Glomerular endothelial cell (primary cell): ENCODE measurements at places on chromosomes 16 and 17.

DNA sequence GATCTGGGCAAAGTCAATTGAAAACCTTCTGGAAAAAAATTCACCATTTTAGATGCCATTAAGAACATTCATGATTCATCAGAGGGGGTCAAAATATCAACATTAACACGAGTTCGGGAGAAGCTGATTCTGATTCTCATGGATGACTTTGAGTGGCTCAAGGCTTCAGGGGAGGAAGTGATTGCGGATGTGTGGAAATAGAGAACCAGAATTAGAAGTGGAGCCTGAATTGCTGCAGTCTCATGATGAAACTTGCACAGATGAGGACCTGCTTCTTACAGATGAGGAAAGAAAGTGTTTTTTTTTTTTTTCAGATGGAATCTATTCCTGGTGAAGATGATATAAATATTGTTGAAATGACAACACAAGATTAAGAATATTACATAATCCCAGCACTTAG, 12.9 kb downstream of the ITGAX start:
- DNase-seq, result no peak

DNA sequence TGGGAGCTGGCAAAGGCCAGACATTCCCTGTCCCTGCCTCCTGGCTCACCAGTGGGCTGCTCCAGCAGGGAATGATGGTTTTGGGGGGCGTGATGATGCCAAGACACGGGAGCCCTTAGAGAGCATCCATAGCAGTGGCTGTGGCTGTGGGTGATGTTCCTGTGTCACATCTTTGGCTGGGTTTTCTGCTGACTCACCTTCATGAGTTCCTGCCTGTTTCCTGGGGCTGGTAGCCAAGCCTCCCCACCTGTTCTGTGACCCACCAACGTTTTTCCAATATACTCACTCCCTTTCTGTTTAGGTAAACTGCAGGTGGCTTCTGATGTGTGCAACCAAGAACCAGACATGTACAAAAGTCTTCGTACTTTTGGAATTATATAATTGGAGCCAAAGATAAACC, 16.5 kb upstream of the NF1 start:
- no peak for DNase-seq

DNA sequence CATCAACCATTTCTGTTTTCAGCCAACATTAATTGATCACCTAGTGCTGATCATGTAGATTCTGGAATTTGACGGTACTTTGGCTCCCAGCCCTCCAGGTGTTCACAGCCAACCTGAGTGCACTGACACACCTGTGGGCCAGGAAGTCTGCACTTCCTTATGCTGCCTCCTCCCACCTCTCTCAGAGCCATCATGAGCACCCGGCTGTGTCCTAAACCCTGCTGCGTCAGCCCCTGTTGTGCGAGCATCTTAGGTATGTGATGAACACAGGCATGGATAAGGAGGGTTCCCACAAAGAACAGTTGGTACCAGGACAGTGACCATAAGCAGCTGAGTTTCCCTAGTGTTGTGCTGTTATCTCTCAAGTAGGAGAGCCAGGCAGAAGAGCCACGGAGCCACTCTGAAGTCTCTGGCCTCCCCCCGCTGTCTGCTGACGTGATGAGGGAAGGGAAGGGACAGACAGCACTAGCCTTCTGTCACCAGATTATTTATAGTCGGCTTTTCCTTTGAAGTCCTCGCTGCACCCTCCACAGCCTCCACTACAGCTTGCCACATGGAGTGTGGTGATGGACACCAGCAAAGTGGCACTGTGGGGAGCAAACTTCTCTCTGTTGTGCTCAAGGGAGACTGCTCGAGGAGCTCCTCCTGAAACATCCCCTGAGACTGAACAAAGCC, 162.8 kb upstream of the ANKFN1 start:
- no peak for DNase-seq

- no peak for DNase-seq
These were observed 5.2 kb upstream of the LIG3 start for GRCh38 chr17:34974794-34975785.

GRCh38 chr17:77143306-77143705, 2.5 kb downstream of the SEC14L1 start:
- DNase-seq, result no peak

- no peak for DNase-seq
These were observed 21.5 kb downstream of the GPR179 start for GRCh38 chr17:38322156-38322779.

GRCh38 chr17:18027280-18027679, 11.7 kb downstream of the ATPAF2 start:
- no peak for DNase-seq

DNA sequence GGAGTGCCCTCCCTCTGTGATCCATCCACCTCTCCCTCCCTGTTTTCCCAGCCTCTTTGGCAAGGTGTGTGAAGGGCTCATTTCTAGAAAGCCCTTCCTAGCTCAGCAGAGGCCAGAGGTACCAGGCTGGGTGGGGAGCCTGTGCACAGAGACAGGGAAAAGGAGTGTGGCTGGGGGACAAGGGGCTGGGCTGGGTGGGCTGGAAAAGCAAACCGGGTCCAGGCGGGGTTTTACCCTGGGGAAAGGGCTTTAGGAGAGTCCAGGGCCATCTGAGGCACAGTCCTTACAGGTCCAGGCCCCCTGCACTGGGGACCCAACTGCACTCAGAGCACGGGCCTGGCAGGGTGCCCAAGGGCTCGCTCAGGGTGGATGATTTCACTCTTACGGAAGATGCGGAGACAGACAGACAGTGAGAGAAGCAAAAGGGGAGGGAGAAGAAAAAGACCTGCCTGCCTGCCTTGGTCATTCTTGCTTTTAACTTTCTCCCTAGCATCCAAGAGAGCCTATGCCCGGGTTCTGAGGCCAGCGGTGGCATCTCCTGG, 7.0 kb downstream of the CRHR1 start:
- DNase-seq, result no peak

GRCh38 chr17:78168242-78168902, at the start of gene SYNGR2:
Gene SYNGR2 (plus strand): TSS chr17:78168581. CDS start chr17:78168617, 36 bp downstream.
- no peak for DNase-seq

DNA sequence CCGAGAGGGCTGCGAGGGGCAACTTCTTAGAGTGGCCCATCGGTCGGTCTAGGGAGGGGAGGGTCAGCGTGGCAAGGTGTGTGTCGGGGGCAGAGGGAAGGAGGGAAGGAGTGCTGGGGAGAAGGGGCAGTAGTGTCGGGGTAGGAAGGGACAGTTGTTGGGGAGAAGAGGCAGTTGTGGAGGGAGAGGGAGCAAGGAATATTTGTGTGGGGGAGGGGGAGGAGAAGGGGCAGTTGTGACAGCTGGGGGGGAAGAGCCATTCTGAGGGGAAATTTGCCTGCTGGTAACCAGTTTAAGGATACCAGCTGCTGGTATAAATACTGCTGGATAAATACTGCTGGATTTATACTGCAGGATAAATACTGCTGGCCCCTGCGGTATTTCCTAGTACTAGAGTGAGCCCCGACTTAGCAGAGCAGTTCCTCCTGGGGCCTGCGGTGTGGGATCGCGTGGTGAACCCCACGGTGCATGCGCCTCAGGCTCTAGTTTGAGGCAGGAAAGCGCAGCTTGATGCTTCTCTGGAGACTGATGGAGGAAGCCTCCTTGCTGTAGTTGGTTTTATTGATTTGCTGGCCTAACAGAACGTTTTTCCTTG, 309 bp downstream of the DNAH2 start:
- DNase-seq, result no peak

- no peak for DNase-seq
These were observed 97.1 kb upstream of the RPRML start for GRCh38 chr17:47076171-47076570.

- no peak for DNase-seq
These were observed 4.3 kb downstream of the SPPL2C start for GRCh38 chr17:45848868-45849535.

DNA sequence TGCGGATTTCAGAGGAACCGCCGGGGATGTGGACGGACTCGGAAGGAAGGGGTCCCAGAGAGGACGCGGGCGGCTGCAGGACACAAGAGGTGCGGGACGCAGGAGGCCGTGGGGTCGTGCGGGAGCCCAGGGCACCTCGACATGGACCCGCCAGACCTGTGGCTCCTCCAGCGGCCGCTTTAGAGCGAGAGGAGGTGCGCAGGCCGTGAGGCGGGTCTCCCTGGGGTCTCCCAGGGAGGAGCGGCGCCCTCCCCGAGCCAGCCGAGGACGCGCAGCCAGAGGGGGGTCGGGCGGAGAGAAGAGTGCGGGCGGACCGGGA, 6.8 kb upstream of the FLYWCH1 start:
- DNase-seq, result no peak

DNA sequence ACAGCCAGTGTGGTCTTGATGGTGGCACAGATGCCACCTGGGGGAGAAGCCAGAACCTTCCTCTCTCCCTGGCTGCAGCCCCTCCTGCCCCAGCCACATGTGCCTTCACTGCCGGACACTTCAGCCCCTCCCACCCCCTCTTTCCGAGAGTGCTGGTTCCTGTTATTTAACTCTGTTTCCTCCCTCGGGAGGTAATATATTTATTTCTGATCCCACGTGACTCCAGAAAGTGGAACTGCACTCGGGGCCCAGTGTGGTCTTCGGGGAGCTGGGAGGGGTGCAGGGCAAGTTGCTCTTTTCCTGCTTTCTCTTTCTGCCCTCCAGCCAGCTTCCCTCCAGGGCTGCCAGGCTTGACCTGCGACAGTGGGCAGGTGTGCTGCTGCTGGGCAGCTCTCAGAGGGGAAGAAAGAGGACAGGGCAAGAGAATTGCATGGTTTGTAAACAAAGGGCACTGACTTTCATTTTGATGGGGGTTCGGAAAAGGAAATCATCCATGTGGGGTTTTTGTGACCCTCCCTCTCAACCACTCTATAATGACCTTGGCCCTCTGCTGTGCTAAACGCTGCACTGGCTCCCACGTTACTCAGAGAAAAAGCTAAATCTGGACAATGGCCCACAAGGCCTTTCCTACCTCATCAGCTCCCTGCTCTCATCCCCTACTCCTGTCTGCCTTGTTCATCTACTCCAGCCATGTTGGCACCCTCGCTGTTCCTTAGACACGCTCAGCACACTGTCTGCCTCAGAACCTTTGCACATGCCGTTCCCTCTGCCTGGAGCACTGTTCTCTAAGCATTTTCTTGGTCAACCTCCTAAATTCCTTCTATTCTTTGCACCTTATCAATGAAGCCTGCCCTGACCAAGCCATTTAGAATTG, 8.2 kb upstream of the CIITA start:
- DNase-seq, result no peak

DNA sequence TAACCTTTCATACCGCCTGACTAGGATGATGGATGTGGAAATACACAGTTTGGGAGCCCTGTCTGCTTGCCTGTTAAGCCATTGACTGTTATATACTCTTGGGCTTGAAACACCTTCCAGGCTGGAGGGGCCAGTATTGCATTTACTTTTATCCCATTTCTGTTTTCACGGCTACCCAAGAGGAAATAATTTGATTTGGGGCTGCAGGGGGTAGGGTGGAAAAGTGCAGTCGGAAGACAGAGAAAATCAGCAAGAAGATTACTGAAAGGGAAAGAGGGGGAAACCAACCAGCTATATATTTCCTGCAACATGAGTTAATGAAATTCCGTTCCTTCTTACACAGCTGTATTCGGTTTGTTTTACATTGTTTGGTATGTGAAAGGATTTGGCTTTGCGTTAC, 202.5 kb downstream of the CDH13 start:
- DNase-seq, result no peak

DNA sequence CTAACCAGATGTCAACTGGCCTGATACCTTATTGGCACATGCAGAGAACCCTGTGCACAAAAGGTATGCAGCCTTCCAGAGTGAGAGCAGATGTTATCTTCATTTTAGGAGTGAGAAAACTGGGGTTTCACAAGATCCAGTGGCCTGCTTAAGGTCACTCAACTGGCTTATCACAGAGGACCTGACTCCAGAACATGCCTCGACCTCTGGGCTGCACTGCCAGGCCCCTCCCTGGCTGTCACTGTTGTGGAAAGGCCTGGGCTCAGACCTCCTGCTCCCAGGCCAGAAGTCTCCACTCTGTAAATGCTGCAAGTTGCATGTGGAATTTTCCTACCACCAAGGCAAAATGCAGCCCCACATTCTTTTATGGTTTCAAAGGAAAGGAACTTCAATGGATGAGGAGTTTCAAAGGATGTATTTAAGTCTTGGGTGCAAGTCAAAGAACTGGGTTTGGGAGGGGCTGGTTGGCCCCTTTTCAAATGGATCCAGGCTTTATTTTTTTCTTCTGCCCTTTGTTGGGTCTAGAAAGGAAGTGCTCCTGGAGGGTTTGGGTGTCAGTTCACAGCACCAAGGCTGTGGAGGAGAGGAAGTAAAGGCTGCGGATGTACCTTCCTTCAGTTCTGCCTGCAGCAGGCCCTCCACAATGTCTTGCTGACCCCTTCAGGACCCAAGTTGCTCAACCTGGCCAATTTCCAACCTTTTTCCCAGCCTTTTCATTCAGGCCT, 30.4 kb upstream of the SMPD3 start:
- no peak for DNase-seq

DNA sequence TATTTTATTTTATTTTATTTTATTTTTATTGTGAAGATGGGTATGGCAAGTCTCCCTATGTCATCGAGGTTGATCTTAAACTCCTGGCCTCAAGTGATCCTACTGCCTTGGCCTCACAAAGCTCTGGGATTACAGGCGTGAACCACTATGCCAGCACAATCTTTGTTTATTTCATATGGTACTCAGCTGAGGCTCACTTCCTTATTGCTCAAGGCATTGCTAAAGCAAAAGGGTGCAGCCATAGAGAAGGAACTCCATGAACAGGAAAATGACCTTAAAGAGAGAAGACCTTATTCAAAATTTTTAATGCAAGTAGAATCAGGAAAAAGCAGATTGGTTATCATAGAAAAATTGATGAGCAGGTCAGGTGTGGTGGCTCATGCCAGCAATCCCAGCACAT, 110.6 kb upstream of the RBBP6 start:
- no peak for DNase-seq

GRCh38 chr16:88758944-88759244, 26.1 kb downstream of the PIEZO1 start:
- DNase-seq, result no peak

- DNase-seq, result no peak
These were observed 6.6 kb downstream of the PNMT start for GRCh38 chr17:39674702-39675389.

DNA sequence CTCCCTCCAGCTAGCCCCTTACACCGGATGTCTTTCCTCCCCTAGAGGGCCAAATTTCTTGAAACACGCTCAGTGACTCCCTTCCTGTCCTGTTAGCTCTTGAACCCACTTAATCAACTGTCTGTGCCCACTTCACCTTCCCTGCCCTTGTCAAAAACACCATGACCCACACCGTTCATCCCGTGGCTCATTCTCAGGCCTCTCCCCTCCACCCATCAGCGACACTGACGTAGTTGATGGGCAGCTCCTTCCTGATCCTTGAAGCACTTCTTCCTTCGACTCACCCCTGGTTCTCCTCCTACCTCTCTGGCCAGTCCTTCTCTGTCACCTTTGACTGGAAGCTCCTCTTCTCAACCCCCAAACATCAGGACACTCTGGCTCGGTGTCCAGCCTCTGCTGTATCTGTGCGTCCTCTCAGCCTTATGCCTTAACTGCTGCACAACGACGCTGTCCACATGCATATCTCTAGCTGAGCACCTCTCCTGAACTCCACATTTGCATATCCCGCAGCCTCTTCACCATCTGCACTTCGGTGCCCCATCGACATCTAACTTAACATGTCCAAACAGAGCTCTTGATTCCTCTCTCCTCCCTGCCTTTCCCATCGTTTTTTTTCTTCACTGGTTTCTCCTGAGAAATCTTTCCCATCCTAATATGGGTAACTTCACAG, 39.3 kb upstream of the CCDC182 start:
- no peak for DNase-seq
